ENCODE measurements at places on chromosomes 12 and 14.

DNA sequence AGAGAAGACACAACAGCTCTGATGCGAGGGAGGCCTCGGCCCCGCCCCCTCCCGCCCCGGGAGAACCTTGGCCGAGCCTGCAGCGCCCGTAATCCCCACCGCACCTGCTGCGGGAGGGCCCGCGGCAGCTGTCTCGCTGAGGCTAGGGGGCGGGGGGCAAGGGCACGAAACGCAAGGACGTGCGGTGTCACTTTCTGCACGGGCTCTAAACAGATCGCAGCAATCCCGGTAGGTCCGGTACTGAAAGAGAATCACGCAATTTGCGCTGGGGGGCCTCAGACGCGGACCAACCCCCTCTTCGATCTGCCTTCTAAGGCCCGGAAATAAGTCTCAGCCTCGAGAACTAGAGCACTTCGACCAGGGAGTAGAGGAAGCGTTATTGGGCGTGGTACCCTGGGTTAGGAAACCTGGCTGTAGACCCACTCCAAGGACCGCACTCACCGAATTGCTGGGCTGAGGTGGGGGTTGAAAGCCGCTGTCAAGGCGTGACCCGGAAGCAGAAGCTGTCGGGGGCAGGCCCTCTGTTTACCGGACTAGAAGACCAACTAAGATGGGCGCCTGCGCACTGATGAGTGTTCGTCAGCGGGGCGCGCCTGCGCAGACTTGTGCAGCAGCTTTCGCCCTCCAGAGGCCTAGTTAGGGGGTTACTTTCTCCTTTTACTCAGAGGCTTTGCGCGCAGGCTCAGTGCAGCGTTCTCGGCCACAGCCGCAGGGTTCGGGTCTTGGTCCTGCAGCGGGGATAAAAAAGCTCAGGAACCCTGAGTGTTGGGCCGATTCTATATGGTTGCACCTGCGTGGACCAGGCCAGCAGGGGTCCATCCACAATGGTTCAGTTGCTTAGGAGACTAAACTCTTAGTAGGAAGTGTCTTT is at the start of gene ASB8:
Gene ASB8, minus strand, starts transcription at position 498 of the 871 bp plus-strand sequence. CDS start 4,019 bp downstream, outside the sequence.
- DNase-seq = peak; percentile 97

DNA sequence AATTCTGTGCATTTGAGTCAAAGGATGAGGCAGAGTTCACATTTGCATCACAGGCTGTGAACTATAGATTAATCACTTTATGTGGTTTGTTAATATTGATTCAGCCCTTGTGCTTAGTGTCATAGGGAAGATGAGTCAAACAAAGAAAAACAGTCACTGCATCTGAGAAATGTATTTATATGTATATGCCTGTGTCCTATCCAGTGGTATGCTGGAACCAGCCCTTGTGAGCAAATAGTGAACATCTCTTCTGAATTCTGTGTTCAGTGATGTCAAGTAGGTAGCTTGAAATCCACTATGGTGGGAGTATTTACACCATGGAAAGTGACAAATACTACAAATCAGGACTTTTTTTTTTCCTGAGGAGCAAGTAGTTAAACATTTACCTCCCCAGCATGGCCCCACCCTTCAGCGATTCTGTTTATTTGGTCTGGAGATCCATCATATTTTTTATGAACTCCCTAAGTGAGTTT is 128.5 kb downstream of the HMGA2 start:
- DNase-seq = no peak

GRCh38 chr12:31685801-31686200 is 26.3 kb downstream of the ETFBKMT start:
- DNase-seq = no peak

- DNase-seq = no peak
Observed at GRCh38 chr14:79668951-79669350, 542.4 kb downstream of the DIO2 start.

DNA sequence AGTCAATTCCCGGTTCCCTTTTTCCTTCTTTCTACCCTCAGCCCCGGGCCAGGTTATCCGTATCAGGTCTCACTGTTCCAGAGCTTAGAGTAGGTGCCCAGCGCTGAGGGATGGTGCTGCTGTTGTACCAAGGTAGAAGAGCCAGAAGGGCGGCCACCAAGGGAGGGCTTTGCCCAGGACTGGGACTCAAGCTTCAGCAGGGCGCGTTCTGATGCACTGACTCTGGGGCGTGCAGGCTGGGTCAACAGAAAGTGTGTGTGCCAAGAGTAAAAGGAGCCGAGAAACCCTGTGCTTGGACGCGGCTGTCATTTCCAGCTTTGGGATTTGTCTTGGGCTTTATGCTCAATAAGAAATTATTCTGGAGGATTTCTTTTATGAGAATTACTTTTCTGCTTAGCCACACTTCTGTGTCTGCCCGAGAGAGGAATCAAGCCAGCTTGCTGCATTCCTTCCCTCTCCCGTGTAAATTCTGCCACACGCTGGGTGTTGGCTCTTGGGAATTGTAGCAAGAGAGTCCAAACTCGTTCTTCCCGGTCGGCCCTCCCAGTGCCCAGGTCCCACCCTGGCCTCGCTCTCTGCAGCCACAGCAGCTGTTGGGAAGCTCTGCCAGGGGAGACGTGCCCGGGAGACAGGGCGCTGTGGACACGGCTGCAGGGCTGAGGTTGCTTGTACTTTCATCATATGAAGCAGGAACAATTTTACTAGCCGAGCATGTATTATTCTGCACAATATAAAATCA is 98.0 kb downstream of the FBXL14 start:
- DNase-seq = peak; percentile 27

DNA sequence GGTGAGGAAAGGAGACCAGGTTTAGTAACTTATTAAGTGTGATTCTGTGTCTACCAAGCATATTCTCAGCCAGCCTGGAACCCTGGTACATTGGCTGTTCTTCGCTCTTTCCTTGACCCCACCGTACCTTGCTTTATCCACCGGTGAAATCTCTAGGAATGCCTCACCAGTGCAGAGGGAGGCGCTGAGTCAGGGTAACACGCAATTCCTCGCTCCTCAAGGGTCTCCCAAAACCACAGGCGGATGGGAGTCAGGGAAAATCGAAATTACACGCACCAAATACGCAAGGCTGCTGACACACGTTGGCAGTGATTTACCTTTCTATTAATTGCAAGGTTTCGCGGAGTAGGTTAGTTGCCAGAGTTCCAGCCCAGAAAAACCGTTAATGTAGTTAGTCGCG is 845 bp downstream of the L3HYPDH start:
- peak; percentile 78 for DNase-seq

DNA sequence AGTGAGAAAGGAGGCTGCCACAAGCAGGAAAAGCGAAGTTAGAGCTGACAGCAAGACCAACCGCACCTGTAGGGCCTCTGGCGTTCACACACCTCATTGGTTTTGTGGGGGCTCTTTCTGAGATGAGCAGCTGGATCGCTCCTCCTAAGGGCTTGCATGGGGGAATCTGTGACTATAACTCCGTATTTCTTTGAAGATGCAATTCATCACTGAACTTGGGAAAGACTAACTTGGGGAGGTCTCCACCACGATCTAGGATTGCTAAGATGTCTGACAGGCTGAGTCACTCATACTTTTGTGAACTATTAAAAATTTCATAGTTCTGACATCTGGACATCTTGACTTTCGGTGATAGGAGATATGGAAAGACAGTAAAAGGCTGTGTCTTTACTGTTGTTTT is 173.6 kb downstream of the ETV6 start:
- DNase-seq = peak; percentile 34

GRCh38 chr12:67649261-67649569 is 670 bp downstream of the DYRK2 start:
- no peak for DNase-seq

GRCh38 chr12:108302016-108302402 is 37.1 kb downstream of the CMKLR1 start:
- DNase-seq = no peak

DNA sequence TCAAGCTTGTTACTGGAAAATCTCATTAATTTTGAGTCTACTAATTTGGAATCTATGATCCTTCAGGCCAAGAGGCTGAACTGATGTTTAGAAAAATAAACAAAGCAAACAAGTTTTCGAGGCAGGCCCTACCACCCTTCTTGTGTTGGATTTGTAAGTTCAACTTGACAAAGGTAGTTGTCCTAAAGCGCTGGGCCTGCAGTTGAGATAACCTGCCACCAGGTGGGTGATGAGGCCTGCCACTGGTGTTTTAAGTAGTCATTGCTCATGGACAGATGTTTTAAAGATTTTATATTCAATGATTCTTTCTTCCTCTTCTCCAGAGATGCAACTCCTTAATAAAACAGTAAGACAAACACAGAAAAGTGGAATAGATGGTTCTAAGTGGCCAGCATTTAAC is 19.4 kb downstream of the ACVRL1 start:
- DNase-seq = peak; percentile 22

DNA sequence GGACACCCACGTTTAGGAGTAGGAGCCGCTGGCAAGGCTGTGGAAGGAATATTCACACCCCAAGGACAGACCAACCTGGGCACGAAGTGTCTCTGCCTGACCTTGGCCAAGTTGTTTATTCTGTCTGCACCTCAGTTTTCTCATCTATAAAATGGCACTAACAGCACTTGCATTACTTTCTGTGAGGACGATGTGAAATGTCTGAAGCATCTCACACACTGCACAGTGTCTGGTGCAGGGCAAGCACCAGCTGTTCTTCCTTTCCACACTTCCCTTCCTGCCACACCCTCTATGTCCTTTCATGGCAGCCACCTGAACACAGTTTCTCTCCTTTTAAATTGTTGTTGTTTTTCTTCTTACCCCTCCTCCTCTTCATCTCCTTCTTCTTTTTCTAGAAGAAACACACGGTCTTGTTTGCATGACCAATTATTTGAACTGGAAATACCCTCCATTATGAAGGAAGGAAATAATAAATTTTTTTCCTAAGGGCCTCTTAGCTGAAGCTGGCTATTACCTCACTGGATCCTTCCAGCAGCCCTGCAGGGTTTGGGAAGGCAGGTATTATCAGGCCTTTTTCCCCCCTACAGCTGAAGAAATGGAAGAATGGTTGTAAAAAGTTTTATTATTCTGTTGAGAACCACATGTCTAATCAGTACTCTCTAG is 42.9 kb upstream of the ATP23 start:
- DNase-seq = no peak

DNA sequence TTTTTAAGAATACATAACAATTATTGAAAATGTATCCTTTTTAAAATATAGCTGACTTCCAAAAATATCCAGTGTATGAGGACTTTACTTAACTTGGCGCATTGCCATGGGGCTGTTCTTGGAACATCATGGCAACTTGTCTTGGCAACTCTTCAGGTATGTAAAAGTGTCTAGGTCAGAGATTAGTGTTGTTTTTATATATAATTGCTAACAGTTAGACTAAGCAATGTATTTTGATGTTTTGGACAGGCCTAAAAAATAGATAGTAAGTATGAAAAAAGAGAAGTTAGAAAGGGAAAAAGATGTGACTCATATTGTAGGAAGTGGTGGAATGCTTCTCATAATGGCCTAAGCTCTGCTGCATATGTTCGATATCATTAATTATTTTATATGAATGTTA is 70.9 kb downstream of the MON2 start:
- peak; percentile 57 for DNase-seq

GRCh38 chr12:59972905-59973304 is 377.1 kb downstream of the SLC16A7 start:
- DNase-seq = peak; percentile 91

GRCh38 chr14:104554608-104555429 is 24.7 kb upstream of the C14orf180 start:
- DNase-seq = no peak
